ENCODE measurements at places on chromosomes 11 and 22.

DNA sequence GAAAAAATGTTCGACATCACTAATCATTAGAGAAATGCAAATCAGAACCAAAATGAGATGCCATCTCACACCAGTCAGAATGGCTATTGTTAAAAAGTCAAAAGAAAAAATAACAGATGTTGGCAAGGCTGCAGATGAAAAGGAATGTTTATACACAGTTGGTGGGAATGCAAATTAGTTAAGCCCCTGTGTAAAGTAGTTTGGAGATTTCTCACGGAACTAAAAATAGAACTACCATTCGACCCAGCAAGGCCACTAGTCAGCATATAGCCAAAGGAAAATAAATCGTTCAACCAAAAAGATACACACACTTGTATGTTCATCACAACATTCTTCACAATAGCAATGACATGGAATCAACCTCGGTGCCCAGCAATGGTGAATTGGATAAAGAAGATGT, 503.2 kb downstream of the OPCML start:
- DNase-seq: peak; percentile 4

- no peak for DNase-seq
Observed at GRCh38 chr11:72786305-72787215, 7.3 kb downstream of the STARD10 start.

GRCh38 chr22:42178910-42179519, 48.4 kb upstream of the CYP2D6 start:
- no peak for DNase-seq

GRCh38 chr11:83235825-83236224, 42.3 kb downstream of the ANKRD42 start:
- DNase-seq: peak; percentile 32

DNA sequence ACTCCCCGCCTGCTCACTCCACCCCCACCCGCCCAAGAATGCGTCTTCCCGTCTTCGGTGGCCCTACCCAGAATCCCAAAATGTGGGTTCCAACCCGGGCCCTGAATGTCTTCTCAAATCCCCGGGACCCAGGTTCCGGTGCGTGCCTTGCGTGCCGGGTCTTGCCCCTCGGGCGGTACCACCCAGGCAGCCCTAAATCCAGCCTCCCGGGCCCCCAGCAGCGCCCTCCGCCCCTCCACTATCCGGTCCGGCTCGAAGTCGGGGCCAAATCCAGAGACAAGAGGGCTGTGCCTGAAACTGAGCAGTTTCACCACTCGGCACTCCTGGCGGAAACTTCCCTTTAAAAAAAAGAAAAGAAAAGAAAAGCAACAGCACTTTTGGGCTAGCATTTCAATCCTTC, 16.3 kb upstream of the CCT8L2 start:
- no peak for DNase-seq

GRCh38 chr22:22590136-22590891, 31.2 kb upstream of the PRAME start:
- DNase-seq: no peak

GRCh38 chr11:93525601-93526345, 17.4 kb downstream of the SMCO4 start:
- peak; percentile 39 for DNase-seq

DNA sequence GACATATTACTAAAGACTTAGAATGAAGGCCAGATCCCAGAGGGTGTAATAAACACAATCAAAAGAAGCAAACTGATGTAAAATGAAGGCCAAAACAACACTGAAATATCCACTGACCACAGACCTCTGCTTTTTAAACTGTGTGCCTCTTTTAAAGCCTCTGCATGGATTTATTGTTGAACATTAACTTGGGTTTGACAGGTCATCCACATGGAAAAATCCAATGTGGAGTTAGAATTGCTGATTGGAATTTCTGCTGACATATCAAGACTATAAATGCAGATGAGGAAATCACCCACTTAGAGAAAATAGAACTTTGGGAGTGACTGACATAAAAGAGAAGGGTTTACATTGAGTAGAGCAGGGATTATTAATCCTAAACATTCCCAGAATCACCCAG, 853.9 kb upstream of the RAG2 start:
- no peak for DNase-seq

- no peak for DNase-seq
Observed at GRCh38 chr11:31397239-31397834, 27.7 kb downstream of the DNAJC24 start.

DNA sequence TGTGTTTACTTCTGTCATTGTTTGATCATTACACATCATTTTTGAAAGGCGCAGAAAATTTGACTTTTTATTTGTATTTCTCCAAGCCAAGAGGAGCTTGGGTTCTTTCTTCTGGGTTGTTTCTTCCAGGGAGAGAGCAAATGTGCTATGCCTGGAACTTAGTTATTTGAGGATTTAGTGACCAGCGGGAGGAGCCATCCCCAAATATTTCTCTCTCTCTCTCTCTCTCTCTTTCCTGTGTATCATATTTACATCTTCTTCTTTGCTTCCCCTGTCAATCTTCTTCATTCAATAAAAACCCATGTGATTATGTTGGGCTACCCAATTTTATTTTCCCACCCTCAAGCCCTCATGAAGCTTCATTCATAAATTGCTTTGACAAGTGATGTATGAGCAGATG, 534.5 kb downstream of the LRRC4C start:
- DNase-seq: no peak

GRCh38 chr11:130170345-130170744, 10.8 kb downstream of the ST14 start:
- no peak for DNase-seq

DNA sequence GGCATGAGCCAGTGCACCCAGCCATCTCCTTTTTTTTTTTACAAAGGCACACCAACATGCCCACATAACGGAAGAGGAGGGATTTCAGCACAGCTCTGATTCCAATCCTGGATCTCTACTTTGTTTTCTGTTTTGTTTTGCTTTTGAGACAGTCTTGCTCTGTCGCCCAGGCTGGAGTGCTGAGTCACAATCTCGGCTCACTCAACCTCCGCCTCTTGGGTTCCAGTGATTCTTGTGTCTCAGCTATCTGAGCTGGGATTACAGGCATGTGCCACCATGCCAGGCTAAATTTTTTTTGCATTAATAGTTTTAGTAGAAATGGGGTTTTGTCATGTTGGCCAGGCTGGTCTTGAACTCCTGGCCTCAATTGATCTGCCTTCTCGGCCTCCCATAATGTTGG, 28.1 kb downstream of the VSTM5 start:
- no peak for DNase-seq

GRCh38 chr11:70578371-70578770, 180.0 kb downstream of the CTTN start:
- no peak for DNase-seq
